ENCODE measurements at places on chromosomes 13 and 19.

DNA sequence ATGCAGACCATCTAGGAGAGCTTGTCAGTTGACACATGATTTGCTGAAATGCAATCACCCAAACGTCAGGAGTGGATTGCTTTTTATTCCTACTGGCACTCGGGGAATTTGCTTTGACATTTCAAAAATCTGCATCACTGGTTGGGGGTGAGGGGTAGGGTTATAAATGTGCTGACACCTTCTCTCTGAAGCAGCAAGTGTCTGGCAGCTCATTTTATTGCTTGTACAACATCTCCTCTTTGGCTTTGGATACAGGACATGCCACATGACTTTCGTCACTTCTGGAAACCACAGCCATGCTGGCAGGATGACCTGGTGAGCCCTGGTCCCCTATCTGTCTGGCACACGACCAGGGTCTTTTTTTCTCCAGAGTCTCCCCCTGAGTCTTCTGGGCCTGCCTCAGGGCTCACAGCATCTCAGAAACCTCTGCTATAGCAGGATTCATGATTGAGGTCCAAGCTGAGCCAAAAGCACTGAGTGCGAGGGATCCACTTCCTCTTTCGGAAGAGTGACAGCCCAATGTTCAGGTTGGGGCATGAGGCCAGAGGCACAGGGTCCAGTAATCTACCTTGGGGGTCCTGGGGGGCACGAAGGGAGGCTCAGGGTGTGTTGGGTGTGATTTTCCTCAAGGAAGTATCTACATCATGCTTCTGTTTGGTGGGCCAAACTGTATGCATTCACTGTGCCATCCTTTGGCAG is 60.1 kb downstream of the HSPH1 start:
- DNase-seq: peak; percentile 68

DNA sequence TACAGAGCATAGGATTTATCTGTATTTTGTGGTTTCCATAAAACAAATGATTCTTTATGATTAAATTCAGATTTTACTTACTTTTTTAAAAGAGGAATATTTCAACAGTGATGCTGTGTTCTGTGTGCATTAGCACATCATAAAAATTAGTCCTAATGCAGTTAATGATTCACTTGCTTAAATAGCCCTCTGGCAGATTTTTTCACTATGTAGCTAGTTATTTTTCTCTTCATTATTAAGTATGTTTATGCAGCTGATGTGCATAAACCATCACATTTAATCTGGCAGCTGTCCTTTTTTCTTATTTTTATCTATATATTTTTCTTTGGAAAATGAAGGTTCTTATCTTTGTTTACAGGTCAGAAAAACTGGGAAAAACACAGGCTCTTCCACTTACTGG is 127.2 kb downstream of the ZNF486 start:
- no peak for DNase-seq

- no peak for DNase-seq
These were observed 137.3 kb upstream of the GPR12 start for GRCh38 chr13:26897706-26898550.

DNA sequence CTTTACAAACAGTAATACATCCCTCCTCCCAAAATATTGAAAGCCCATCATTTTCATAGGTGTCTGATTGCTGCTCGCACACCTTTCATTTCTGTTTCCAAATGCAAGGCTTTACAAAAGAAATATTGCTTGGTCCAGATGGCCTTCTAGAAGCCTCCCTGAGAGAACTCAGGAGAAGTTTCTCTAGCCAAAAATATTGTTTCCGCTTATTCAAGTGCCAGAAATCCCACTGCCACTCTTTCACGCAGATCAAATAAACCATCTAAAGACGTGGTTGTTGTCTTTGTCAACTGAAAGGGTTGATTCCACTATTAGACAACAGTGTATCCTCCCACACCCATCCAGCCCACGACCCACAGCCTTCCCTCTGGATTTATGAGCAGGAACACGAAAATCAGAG is 96.2 kb downstream of the ZIC5 start:
- no peak for DNase-seq

DNA sequence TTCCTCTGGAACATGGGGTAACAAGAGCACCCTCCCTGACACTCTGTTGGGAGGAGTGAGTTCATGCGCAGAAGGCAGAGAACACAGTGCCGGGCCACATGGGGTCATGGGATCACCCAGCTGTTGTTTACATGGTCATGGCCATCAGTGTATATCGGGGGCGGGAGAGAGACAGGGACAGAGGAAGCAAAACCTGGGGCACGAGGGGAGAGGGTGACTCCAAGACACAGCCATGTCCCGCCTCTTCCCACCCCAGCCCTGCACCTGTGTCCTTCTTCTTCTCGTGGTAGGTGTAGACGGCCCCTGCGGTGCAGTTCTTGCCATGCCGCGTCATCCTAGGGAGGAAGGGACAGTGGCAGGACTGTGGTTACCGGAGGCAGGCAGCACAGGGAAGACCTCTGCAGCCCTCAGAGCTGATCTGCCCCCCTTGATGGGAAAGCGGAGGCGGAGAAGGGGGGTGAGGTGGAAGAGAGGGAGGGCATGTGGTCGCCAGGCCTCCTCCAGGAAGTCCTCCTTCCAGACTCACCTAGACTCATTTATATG is 19.9 kb downstream of the NOSIP start:
- DNase-seq: no peak

- no peak for DNase-seq
These were observed 17.1 kb upstream of the FXYD3 start for GRCh38 chr19:35098413-35099049.

DNA sequence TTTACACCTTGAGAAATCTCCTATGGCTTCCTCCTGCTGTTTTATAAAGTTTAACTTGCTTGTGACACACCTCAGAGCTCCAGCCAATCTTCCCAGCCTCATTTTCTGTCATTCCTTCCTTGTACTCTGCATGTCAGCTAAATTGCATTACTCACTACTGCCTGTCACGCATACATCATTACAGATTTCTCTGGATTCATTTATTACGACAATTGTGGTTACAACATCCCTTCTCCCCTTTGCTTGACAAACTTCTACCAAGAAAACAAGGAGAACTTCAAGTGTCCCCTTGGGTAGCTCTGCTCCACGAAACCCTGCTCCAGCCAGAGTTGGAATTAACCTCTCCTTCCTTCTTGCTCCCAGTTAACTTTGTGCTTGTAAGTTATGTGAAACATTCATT is 22.0 kb upstream of the GPR18 start:
- peak; percentile 79 for DNase-seq

GRCh38 chr13:41005704-41006103 is 13.4 kb downstream of the ELF1 start:
- DNase-seq: no peak

DNA sequence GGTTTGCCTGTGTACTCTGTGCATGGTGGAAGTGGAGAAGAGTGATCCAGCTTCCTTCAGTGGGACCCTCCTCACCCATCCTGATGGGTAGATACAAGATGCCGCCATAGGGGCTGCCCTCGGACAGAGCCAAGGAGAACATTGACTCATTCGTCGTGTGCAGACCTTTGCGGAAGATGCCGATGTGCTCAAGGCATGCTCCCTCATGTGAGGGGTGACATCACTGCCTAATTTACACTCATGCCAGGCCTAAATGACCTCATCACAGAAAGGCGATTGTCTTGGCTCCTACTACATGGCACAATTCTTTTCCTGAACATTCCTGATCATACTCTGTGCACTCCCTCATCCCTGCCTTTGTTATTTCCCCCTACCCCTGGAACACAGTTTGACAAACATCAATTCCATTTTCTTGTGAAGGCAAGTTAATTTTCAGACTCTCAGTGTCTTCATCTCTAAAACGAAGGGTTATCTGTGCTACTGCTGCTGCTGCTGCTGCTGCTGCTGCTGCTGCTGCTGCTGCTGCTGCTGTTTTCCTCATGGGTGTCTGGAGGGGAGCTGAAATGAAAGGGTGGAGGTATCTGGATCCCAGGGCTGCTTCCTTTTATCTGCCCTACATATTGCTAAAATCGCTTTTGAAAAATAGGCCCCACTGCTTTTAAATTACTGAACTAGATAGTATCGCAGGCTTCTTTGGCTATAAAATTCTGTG is 146.5 kb upstream of the ARGLU1 start:
- no peak for DNase-seq

DNA sequence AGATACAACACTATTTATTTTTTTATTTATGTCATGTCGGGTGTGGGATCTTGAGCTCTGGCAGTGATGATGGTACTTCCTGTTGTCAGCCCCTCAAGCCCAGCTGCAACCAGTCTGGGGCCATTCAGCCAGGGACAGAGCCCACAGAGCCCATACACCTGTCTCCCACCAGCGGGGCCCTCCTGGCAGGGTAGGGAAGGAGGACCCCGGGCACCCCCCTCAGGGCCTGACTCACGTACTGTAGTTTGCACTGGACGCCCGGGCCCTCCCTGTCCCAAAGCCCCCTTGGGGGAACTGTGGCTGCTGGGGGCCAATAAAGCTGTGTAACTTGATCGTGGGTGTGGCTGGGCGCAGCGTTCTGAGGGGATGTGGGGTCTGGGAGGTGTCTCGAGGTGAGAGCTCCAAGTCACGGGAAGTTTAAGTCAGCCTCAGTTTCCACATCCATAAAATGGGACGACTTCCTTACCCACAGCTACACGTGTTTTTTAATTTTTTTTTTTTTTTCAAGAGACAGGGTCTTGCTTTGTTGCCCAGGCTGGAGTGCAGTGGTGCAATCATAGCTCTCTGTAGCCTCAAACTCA is 9.5 kb downstream of the ATG4D start:
- DNase-seq: no peak

GRCh38 chr19:31092274-31092673 is 257.0 kb downstream of the TSHZ3 start:
- DNase-seq: no peak

- DNase-seq: no peak
These were observed 11.1 kb downstream of the LRRC4B start for GRCh38 chr19:50557009-50557613.

DNA sequence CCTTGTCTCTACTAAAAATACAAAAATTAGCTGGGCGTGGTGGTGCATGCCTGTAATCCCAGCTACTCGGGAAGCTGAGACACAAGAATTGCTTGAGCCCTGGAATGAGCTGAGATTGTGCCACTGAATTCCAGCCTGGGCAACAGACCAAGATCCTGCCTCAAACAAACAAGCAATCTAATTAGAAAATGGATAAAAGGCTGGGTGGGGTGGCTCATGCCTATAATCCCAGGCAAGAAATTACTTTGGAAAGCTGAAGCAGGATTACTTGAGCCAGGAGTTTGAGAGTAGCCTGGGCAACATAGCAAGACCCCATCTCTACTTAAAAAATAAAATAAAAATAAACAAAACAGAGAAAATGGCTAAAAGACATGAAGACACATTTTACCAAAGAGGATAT is 77.0 kb downstream of the CAB39L start:
- DNase-seq: peak; percentile 26

DNA sequence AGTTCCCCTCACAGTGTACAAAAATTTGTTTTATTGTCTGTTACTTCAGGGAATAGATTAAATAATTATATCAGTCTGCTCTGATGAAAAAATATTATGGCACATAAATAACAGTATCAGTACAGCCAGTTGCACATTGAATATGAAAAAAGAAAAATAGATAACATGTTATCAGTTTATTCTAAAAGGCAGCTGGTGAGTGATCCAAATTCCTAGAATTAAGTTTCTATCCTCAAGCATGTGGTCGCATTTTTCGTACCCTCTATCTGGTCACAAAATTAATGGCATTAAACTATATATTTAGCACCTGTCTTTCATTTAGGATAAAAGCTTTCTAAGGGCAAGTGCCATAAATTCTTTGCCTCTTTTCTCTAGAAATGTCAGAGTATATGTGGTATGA is 944.8 kb upstream of the PCDH9 start:
- DNase-seq: no peak
